CD4-positive, alpha-beta T cell treated with Interferon gamma for 1 hour (primary cell): ENCODE measurements at places on chromosomes 12 and 14.

- no peak for DNase-seq
Measured at GRCh38 chr14:103362780-103363179, 22.4 kb upstream of the MARK3 start.

DNA sequence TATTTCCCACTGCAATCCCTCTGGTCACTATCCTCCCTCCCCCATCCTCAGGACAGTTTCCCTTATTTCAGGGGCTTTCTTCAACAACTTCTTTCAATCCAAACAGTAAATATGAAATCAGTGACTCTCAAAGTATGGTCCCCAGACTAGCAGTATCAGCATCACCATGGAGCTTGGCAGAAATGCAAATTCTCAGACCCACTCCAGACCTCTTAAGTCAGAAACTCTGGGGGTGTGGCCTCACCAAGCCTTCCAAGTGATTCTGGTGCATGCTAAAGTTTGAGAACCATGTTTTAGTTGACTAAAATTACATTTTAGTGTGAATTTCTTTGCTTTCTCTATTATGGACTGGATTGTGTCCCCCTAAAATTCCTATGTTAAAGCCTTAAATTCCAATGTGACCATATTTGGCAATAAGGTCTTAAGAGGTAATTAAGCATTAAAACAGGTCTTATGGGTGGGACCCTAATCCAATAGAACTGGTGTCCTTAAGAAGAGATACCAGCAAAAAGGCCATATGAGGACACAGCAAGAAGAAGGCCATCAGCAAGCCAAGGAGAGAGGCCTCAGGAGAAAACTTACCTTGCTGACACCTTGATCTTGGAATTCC is 23.2 kb downstream of the ATP2B1 start:
- no peak for DNase-seq

- no peak for DNase-seq
Measured at GRCh38 chr14:74754157-74754556, 9.0 kb upstream of the YLPM1 start.

DNA sequence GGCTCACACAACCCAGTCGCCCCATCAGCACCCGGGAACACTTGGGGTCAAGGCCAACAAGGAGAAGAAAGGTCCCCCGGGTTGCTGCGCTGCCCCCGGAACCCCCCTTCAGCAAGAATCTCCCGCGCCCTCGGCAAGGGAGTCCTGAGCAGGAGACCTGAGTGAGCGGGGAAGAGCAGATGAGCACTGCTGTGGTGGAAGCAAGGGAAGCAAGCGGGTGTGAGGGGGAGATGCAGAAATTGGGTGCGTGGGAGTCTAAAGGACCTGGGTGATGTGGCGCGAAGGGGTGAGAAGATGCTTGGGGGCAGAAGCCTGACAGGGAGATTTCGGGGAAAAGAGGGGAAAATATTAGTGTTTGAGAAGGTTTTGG is 105.5 kb upstream of the PRB2 start:
- DNase-seq = no peak

- DNase-seq = no peak
Measured at GRCh38 chr14:77011245-77011644, 17.3 kb downstream of the IRF2BPL start.

GRCh38 chr14:53517270-53517960 is 364.3 kb upstream of the DDHD1 start:
- DNase-seq = no peak

GRCh38 chr12:45200491-45201043 is 15.3 kb upstream of the ANO6 start:
- no peak for DNase-seq

- DNase-seq = peak; percentile 61
Measured at GRCh38 chr12:108856428-108857157, 790 bp downstream of the SSH1 start.

GRCh38 chr12:57848208-57848607 is 1.7 kb upstream of the CTDSP2 start:
- DNase-seq = no peak
